ENCODE measurements at places on chromosomes 1 and 21. TPM values are rescaled to one million over a fixed set of nuclear protein-coding genes. Genes with fewer than 3 reads are reported as not detected.

GRCh38 chr21:37562920-37563640 lies 196.5 kb downstream of the DYRK1A start:
- no peak for DNase-seq

- no peak for DNase-seq
Measured at GRCh38 chr1:2170211-2170610, 24.4 kb downstream of the FAAP20 start.

DNA sequence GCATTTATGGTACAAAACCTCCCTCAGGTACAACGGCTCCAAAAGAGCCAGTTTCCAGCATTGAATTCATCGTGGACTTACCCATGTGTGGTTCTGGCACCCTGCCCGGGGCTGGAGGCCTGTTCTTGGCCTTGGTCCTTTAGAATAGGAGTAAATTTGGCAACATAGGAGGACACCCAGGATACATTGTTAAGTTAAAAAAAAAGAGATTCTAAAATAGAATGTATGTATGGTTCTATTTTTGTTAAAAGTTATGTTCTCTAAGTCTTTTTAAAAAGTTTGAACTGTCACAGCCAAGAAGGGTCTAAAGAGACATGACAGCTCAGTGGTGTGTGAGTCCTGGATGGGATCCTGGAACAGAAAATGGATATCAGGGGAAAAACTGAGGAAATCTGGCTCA lies 25.9 kb downstream of the EPHX1 start:
- no peak for DNase-seq

The TNNT2 gene
- not detected for total RNA-seq

GRCh38 chr1:69613414-69613813 lies 45.7 kb downstream of the LRRC7 start:
- DNase-seq: no peak

DNA sequence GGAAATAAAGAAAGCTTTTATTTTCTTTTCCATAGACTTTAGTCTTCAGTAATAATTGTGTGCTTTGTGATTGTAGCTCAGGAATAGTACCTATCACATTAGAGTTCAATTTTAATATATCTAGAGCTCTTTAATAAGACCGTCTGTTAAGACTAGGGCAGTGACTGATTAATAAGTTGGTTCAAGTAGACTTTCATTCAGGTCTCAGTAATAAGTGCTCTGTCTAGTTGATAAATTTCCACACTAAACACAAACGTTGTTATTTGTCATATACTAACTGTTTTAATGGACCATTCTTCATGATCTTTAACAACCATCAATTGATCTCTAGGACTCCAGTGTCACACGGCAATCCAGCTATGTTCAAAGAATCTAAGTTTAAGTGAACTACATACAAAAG lies 474.5 kb upstream of the ADGRL2 start:
- no peak for DNase-seq

- no peak for DNase-seq
Measured at GRCh38 chr1:183163316-183163715, 22.7 kb upstream of the LAMC2 start.

- no peak for DNase-seq
Measured at GRCh38 chr1:239833723-239834122, 258.0 kb upstream of the FMN2 start.

DNA sequence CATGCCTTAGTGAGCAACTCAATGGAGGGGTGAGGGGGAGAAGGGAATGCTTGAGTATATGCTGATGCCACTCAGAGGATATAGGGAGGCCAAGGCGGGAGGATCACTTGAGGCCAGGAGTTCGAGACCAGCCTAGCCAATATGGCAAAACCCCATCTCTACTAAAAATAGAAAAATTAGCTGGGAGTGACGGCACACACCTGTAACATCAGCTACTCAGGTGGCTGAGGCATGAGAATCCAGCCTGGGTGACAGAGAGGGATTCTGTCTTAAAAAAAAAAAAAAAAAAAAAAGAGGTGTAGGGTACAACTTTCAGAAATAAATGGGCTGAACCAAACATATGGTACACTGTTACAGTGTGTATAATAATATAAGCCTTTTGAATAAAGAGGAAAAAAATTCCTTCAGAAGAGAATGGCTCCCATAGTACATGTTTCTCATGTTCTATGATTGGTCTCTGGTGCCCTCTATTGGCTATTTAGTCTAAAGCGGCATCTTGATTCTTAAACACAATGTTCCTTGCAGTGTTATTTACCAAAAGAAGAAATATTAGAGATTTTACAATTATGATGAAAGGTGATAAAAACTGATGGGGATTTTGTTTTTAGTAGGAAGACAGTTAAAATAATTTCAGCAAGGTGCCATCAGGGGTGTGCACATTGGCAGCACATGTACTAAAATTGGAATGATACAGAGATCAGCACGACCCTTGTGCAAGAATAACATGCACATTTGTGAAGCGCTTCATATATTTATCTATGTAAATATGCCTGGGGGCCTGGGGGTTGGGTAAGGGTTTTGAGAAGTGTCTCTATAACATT lies 109.8 kb downstream of the PATJ start:
- no peak for DNase-seq

- DNase-seq: no peak
Measured at GRCh38 chr1:21449906-21450305, 10.0 kb downstream of the NBPF3 start.

The ZDHHC18 gene
- total RNA-seq: 19.2 TPM

DNA sequence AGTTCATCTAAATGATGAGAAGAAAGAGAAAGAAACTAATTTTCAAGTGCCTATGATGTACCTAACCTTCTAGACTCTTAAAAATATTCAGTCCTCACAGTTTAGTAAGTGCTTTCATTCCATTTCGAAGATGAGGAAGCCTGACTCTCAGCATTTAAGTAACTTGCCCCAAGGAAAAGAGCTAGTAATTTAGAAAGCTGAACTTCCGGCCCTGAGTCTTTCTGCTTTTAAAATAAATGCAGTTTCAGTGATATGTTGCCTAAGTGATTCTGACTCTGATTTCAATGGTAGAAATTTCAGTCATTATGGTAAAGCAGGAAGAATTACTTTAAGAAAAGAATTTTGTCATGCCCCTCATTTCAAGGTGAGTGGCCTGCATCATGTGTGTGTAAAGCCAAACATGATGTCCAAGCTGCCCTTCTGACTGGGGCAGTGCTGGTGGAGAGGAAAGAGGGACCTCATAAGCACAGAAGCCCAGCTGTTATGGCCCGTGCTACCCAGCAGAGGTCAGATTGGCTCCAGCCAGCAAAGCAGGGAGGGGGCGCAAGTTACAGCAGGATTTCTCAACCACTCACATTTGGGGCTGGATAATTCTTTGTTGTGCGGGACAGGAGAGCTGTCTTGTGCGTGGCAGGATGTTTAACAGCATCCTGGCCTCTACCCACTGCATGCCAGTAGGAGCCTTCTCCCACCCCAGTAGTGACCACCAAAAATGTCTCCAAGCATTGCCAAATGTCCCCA lies 10.7 kb downstream of the ATP1A4 start:
- no peak for DNase-seq

- peak; percentile 34 for DNase-seq
Measured at GRCh38 chr1:22641906-22642636, 1.4 kb upstream of the C1QC start.

The MYBPH gene
- not detected for total RNA-seq

GRCh38 chr1:86409416-86410021 lies 13.4 kb upstream of the ODF2L start:
- no peak for DNase-seq

- no peak for DNase-seq
Measured at GRCh38 chr1:7771823-7772299, 765 bp downstream of the VAMP3 start.

DNA sequence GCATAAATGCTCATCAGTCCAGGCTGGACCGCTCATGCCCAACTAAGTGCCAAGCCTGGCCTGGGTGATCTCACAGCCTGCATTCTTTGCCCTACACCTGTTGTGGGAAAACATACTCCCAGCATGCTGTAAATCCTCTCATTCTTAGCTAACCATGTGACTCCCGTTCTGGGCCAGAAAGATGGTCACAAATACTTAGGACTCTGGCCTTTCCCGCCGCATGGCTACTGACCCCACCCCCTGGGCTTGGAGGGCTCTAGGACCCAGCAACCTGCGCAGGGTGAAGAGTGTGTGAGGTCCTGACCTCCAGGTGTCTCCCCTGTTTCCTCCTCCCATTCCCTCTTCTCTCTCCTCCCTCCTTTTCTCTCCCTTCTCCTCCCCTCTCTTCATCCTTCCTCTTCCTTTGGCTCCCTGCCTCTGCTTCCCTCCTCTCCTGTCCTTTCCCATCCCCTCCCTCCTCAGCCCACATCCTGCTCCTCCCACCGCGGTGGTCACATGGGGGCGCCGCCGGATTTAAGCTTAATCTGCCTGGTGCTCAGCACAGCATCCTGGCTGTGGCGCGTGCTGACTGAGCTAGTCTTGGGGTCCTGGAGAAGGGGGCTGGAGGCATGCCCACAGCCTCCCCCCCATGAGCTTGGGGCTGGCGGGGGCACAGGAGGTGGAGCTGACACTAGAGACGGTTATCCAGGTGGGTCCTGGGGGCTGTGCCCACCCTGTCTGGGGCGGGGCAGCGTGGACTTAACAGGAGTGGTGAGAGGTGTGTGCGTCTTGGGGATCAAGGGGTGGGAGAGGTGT lies at the start of gene CROCC:
CROCC (plus strand) TSS at position 541 of the 795 bp plus-strand sequence; CDS start at position 629, 88 bp downstream.
- no peak for DNase-seq

DNA sequence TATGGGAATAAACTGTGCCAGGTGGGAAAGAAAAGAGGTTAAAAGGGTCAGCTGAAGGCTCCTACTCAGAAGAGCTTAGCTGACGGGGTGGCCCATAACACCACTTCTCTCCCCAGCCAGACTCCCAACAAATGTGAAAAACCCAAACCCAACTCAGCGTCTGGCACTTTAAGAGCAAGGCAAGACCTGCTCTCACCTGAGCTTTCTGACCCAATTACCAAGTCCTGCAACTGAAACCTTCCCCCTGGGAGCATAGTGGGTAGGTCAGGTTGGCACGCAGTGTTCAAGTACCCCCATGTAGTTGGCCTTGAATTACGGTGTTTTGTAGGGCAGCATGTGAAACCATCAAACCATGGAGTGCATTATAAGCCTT lies 3.2 kb downstream of the IRF6 start:
- no peak for DNase-seq

DNA sequence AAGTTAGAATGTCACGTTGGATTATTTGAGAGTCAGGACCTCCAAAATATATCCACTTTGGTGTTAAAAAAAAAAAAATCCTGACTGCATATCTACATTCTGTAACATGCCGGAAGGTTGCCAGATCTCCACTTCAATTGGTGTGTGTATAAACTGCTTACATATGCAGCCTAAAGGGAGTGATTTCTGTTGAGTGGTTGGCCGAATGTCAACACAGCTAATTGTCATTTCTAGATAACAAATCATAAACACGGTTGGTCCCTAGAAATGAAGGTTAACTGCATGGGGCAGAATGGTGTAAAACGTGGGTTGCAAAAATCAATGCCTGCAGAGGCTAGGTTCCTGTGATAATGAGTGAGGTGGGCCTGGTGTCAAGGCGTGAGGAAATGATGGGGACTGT lies 15.0 kb upstream of the ROR1 start:
- DNase-seq: no peak

The LCE1C gene
- total RNA-seq: not detected

DNA sequence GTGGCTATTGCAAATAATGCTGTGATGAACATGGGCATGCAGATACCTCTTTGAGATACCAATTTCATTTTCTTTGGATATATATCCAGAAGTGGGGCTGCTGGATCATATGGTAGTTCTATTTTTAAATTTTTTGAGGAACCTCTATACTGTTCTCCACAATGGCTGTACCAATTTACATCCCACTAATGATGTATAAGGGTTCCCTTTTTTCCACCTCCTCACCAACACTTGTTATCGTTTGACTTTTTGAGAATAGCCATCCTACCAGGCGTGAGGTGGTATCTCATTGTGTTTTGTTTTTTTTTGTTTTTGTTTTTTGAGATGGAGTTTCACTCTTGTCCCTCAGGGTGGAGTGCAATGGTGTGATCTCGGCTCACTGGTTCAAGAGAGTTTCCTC lies 6.6 kb upstream of the NUCKS1 start:
- no peak for DNase-seq

DNA sequence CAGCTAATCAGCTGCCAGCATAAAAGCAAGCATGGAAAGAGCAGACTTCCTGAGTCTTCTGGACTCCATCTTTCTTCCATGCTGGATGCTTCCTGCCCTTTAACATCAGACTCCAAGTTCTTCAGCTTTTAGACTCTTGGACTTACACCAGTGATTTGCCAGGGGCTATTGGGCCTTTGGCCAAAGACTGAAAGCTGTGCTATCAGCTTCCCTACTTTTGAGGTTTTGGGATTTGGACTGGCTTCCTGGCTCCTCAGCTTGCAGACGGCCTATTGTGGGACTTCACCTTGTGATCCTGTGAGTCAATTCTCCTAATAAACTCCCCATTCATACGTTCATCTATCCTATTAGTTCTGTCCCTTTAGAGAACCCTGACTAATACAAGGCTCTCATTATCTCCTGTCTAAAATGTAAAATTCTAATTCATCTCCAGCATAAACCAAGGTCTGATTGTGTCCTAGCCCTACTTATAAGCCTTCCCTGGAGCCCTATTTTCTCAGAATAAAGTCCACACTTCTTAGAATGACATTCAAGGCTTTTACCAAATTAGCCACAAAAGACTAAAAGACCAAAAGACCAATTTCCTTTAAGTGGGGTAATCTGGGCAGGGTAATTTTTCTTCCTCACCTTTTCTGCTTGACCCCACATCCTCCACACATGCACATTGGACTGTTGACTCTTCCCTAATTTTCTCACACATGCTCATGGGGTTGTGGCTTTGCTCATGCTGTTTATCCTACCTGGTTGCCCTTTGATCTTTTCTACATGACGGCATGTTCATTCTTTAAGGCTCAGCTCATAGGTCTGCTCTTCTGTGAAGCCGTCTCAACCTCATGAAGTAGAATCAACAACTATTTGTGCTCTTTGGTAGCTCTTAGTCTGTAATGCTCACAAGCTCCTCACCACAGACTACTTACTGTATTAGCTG lies 18.1 kb upstream of the ENAH start:
- no peak for DNase-seq

The MAB21L3 gene
- 0.31 TPM for total RNA-seq

GRCh38 chr1:223759273-223759672 lies 46.9 kb downstream of the CAPN2 start:
- no peak for DNase-seq

The HSPB7 gene
- total RNA-seq: not detected

- DNase-seq: no peak
Measured at GRCh38 chr1:99811747-99812146, 38.4 kb upstream of the AGL start.

DNA sequence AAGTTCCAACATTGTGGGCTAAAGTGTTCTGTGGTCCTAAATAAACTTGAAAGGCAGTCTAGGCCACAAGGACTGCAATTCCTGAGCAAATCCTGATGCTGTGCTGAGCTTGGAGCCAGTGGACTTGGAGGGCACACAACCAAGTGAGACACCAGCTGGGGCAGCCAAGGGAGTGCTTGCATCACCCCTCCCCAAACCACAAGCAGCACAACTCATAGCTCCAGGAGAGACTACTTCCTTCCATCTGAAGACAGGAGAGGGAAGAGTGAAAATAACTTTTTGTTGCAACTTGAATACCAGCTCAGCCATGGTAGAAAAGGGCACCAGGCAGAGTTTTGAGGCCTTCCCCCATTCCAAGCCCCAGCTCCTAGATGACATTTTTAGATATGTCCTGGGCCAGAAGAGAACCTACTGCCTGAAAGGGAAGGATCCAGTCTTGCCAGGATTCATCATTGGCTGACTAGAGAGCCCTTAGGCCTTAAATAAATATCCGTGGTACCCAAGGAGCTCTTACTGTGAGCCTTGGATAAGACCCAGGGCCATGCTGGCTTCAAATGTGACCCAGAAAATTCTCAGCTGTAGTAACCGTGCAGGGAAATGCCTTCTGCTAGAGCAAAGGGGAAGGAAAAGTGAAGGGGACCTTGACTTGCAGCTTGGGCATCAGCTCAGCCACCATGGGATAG lies 35.4 kb upstream of the LRRC8B start:
- DNase-seq: peak; percentile 1

The USH2A gene
- total RNA-seq: 1.1 TPM

Measured in occipital lobe (tissue), 3 donors.